ENCODE measurements at places on chromosomes 3 and 15.
A peak's percentile ranks its signal among the peaks of the same experiment; 100 is the strongest.

GRCh38 chr15:68553314-68553993 lies 25.3 kb upstream of the CORO2B start:
- no peak for DNase-seq

DNA sequence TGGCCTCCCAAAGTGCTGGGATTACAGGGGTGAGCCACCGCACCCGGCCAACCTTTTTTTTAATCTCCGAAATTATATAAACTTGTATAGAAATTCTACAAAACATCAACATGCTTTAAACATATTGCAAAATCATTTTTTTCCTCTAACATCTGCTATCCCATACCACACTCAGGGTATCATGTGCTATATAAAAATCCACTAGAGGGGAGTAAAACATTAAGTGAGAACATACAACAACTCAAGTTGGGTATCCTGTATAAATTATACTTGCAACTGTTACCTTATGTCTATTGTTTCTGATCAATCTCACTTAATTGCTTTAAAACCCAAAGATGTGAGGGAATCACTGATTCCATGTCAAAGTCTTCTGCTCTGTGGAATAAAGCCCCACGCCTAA lies 71.9 kb upstream of the FBN1 start:
- DNase-seq = no peak

GRCh38 chr3:58013973-58014649 lies 5.9 kb downstream of the FLNB start:
- no peak for DNase-seq

GRCh38 chr3:71006810-71007785 lies 576.4 kb downstream of the FOXP1 start:
- no peak for DNase-seq

GRCh38 chr3:111595232-111595631 lies at the start of gene ZBED2:
Gene ZBED2, minus strand, starts transcription at chr3:111595346. Its CDS starts 1,145 bp downstream, at chr3:111594201.
- DNase-seq = no peak

- DNase-seq = no peak
These were observed 65.1 kb upstream of the LEKR1 start for GRCh38 chr3:156761007-156761406.

GRCh38 chr3:129382366-129382765 lies 46.1 kb downstream of the EFCAB12 start:
- DNase-seq = no peak

DNA sequence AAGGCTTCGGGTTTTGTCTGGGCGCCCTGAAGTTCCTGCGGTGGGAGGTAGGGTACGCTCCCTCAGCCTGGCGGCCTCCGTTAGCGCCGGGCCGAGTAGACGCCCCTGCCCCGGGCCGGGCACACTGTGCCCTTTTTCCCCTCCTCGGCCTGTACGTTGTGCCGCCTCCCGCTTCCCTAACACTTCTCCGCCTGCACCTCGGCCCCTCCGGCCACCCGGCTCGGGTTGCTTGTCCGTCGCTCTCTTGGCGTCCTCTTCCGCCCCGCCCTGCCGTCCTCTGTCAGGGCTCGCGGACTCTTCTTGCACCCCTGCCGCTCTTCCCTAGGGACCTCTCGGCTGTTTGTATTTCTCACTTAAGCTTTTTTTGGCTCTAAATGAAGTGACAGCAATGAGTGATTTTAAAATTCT lies 384 bp downstream of the KNL1 start:
- peak; percentile 36 for DNase-seq

DNA sequence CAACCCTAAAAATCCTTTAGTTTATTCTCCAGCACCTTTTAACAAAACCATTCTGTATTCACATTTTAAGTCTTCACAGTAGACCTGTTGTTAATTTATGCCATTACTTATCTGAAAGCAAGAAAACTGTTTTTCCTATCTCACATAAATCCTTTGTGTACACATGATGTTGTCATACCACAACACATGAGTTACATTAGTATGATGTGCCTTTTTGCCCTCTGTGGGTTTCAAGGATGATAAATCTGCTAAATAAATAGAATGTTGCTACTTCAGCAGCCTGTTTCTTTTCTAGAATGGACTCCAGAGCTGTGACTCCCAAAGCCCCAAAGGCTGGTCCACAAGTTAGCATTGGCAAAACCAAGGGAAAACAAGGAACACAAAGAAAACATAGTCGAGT lies 151.6 kb downstream of the SERPINI1 start:
- no peak for DNase-seq

GRCh38 chr15:33852570-33852969 lies 115.7 kb upstream of the CHRM5 start:
- no peak for DNase-seq

DNA sequence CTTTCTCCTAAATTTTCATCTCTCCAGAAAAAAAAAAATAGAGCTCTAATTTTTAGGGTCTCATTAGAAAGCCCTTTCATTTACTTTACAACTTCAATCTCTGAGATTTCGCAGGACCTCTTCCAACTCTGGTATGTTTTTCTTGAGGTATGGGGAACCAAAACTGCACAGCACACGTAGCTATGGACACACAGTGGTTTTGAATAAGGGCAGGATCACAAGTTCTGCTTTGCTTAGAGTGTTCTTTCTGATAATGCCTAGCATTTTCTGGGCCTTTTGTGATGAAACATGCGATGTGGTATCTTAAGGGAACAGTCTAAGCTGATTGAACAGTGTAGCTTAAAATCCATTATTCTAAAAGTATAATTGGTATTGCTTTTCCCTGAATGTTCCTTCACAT lies 25.3 kb downstream of the ZNF592 start:
- DNase-seq = no peak

- no peak for DNase-seq
These were observed 63.3 kb downstream of the KLHL6 start for GRCh38 chr3:183491923-183492848.

- no peak for DNase-seq
These were observed 12.8 kb upstream of the SH3BP5 start for GRCh38 chr3:15345066-15345607.

DNA sequence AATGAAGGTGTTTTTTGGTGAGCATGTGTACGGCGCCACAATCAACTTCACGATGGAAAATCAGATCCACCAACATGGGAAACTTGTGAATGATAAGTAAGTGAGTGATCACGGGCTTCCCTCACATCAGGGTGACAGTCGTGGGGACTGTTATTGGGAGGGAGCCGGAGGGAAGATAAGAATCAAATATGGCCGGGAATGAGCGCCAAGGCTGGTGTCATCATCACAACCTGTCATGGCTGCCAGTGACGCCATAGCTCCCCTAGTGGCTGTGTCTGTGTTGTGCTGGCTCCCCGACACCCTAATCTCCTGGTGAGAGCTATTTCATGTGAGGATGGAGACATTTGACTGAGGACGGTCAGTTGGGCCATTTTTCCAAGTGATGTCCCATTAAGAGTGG lies 168.5 kb downstream of the SV2B start:
- DNase-seq = no peak

DNA sequence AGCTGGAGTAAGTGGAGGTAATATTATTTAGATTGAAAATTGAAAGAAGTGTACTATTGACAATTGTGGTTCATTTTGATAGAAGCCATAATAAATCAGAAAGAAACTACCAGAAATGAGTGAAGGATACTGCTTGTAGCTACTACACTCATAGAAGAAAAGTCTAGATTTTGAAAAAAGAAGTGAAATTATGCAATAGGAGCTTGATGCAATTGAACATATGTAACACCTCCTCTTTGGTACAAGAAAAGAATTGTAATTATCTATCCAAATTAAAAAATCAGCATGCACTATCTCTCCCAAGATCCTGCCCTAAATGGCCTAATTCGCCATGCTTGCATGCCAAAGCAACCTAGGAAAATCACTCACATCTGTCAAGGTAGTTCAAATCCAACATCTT lies 51.1 kb upstream of the CD200R1L start:
- DNase-seq = no peak

DNA sequence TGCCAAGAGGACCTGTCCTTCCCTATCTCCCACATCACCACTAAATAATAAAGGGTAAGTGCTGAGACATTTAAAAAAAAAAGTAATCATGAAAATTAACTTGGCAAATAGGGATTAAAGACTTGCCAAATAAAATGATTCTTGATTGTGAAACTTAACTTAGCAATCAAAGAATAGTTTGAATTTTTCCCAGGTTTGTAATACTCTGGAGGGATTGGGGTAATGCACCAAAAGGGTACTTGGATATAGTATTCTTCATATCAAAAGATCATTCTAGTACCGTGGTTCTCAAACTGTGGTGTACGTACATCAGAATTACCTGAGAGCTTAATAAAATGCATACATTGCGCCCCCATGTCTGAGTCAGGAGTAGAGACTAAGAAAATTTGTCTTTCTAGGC lies 28.5 kb downstream of the CALML4 start:
- no peak for DNase-seq

- DNase-seq = no peak
These were observed 35.0 kb upstream of the PLCL2 start for GRCh38 chr3:16849795-16850194.

DNA sequence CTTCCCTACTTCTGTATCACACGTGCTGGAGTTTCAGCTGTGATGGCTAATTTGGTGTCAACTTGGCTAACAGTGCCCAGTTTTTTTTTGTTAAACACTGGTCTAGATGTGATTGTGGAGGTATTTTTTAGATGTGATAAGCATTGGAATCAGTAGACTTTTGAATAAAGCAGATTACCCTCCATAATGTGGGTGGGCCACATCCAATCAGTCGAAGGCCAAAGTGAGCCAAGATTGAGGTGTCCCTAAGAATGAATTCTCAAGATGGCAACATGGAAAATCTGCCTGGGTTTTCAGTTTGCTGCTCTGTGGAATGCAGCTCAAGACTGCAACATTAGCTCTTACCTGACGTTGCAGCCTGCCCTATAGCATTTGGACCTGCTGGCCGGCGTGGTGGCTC lies 68.8 kb upstream of the AGBL1 start:
- no peak for DNase-seq

DNA sequence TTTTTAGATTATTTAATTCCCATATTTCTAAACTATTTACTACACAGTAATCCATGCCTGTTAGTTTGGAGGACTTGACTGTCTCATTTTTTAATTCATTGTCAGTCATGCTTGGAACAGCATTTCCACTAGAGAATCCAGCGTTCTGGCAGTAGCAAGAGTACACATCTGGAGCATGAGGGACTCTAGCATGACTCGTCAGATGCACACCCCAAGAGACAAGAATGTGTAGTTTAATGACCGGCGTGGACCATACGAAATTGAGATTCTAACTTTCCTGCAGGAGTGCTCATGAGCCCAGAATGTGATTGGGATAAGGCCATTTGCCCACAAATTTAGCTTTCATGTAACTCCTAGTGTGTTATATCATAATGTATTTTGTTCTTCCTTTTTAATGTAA lies 48.9 kb downstream of the ASB7 start:
- no peak for DNase-seq

GRCh38 chr15:100727291-100727851 lies 125.0 kb downstream of the ASB7 start:
- no peak for DNase-seq

DNA sequence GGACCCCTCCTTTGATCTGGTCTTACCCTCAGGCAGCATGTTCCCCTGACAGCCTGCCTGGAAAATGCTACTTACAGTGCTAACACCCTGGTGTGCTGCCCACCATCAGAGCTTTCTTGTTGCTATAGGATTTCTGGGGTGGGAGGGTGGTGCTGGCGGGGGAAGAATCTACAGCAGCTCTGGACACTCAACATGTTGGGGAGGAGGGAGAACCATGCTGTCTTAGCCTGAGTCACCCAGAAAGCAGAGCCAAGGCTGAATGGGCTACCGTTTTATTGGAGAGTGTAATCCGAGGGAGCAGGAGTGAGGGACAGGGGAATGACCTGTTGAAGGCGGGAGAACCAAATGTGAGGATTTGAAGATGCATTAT lies 45.6 kb downstream of the MFSD1 start:
- no peak for DNase-seq

GRCh38 chr15:47685141-47685870 lies 32.0 kb upstream of the SEMA6D start:
- no peak for DNase-seq

GRCh38 chr15:50840520-50840919 lies 68.0 kb upstream of the AP4E1 start:
- DNase-seq = no peak

DNA sequence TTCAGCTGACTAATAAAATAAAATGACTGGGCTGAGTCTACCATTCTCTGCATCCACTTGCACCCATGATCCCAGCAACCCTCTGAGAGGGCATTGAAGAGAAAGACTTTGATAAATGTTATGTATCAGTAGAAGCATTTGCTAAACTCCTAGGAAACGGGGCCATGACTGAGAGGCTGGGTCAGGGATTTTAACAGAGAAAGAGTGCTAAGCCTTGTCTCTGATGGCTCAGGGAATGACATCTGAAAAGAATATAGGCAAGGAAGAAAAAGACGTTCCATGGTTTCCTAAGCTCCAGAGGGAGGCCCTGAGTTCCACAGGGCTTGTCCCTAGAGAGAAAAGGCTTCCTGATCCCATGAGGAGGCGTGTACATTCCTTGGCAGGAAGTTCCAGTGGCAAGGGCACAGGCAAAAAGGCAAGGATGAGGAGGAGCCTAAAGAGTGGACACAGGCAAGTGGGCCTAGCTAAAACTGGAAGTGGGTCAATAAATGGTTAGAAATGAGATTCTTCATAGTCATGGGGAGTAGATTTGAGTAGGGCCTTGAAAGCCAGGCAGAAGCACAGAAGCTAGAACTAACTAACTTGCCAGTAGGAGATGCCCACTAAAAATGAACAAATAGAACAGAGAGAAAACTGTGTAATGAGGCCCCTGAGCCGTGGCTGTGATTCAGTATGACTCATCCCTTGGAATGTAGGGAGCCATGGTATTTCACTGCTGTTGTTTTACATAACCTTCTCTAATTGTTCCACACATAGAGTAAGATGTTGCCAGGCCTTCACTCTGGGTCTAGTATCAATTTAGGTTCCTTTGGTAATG lies 44.9 kb upstream of the MANF start:
- no peak for DNase-seq

DNA sequence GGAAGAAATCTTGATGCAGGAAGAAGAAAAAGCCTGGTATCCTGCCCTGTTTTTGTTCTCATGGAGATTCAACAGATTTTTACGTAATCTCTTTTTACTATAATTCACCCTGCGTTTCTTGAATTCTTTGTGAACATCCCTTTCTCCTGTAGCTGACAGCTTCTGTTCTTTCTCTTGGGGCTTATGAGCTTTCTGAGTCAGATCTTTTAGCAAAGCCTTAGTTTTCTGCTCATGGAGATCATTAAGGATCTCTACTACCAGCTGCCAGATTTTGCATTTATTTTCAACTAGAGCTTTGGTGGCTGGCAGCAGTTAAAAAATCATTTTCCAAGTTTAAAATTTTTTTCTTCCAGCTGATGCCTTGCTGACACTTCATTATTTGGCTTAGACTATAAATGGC lies 51.6 kb downstream of the MOBP start:
- DNase-seq = no peak

All from GM12892 (cell line).